CD4-positive, alpha-beta T cell treated with Interleukin-17A for 1 hour (primary cell): ENCODE measurements at places on chromosomes 11 and 22.

- DNase-seq: peak; percentile 77
Observed at GRCh38 chr22:24805790-24806662, at the start of gene SGSM1. TSS of gene SGSM1 (plus strand) at chr22:24806211. CDS start at chr22:24806326, 115 bp downstream.

DNA sequence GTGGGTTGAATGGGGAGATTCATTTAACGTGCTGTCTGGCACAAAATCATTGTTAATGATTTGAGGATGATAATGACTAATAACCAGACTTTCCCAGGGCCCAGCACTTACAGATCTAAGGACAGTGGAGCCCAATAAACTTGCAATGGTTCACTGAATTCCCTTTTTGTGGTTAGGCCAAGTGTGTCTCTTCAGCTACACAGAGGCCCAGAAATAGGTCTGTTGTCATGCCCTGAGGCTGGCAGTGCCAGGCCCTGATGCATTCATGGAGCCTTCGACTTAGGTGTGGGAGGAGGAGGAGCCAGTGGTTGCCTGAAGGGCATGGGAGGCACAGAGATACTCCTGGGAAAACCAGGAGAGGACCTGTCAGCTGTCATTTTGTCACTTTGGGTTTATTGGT, 56.1 kb downstream of the KIAA1671 start:
- no peak for DNase-seq

GRCh38 chr22:37328017-37328416, 45.7 kb downstream of the CYTH4 start:
- no peak for DNase-seq

DNA sequence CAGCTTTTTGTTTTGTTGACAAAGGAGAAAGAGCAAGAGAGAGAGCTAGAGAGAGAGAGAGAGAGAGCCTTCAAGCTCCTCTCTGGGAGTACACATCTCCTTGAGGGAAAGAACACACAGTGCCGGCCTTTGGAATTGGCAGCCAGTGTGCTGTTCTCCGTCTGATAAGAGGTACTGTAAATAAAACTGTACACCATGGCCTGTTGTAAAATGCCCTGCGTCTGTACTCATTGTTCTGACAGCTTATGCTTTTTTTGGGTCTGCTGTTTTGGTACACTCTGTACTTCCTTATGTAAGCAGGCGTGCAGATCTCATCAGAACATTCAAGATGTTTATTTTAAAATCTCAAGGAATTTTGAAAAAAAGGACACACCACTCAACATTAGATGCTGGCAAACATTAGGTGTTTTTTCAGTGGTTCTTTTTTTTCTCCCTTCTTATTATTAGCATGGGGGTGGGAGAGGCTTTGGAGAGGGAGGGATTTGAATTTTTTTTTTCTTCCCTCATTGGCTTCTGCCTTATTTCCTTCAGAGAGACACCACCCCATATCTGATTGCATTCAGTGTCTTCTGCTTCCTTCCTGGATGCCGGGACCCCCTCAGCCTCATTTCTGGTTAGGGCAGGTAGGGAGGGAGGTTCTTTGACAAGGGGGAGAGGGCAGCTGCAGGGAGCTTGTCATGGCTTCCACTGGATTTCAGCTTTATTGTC, 116.8 kb upstream of the NNMT start:
- DNase-seq: no peak

- no peak for DNase-seq
Observed at GRCh38 chr22:22520020-22520656, at the start of gene ZNF280A. TSS of gene ZNF280A (minus strand) at chr22:22520270. CDS start at chr22:22515630, 4,640 bp downstream.

- no peak for DNase-seq
Observed at GRCh38 chr22:46773076-46773475, 10.6 kb downstream of the TBC1D22A start.

DNA sequence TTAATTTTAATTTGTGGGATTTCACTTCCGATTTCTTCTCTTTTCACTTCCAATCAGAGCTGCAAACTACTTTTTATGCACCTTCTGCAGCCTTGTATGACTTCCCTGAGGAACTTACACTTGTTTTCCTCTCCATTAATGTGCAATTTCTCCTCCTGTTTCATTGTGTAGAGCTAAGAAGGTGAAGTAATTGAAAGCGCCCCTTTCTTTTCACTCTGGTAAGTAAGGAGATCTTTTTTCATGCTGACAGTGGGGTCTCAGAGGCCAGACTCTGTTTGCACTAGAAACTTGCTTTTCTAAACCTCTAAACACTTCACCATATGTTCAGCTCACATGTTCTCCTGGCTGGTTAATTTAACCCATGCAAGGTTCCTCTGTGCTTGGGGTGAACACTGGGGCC, 117.0 kb downstream of the FANCF start:
- no peak for DNase-seq

GRCh38 chr11:73398721-73399120, 22.5 kb downstream of the RELT start:
- no peak for DNase-seq
